ENCODE measurements at places on chromosomes 4 and X.

DNA sequence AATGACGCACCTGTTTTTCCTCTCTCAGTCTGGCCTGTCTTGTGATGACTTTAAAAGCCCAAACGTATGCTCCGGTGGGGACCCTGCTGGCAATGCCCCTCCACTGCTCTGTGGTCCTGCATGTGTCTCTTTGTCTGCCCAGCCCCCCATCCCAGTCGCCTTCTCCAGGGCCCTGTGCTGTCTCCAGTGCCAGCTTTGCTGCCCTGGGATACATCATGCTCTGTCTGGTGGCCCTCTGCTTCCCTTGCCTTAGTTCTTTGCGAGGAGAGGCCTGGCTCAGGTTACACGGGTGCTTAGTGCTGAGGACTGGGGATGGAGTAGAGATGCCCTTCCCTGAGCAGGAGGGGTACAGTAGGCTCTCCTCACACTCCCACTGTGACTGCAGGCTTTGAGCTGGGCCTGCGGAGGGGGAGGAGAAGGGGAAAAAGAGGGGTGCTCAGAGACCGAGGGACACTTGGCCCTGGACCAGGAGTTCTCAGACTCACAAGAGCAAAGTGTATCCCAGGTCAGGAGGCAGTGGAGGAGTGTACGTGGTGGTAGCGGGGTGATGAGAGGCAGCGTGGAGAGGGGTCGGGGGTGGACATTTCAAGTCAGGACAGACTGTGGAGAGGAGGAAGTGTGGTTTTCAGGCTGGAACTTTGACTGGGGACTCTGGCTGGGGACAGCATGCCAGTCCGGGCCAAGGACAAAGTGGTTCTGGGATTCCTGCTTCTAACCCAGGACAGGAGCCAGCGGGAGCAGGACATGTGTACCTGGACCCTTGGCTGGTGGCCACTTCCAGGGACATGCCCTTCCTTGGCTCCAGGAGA lies 2.8 kb downstream of the APLN start:
- no peak for DNase-seq

GRCh38 chr4:57494821-57495220 lies 384.6 kb upstream of the IGFBP7 start:
- no peak for DNase-seq

GRCh38 chr4:3792813-3793212 lies 26.6 kb downstream of the ADRA2C start:
- no peak for DNase-seq

DNA sequence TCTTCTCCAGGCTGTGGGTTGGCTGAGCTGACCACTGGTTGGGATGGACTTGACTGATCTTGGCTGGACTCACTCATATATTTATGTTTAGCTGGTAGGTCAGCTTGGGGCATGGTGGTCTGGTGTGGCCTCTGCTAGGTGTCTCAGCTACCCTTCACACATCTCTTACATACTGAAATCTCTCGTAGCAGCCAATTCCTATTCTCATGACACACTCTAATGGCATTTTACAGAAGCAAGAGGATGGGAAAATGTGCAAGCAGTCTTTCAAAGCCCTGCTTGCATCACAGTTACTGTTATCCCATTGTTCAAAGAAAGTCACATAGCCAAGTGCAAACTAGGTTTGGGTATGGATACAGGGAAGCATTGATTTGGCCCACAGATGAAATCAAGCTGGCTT lies 55.5 kb upstream of the PCDH18 start:
- no peak for DNase-seq

DNA sequence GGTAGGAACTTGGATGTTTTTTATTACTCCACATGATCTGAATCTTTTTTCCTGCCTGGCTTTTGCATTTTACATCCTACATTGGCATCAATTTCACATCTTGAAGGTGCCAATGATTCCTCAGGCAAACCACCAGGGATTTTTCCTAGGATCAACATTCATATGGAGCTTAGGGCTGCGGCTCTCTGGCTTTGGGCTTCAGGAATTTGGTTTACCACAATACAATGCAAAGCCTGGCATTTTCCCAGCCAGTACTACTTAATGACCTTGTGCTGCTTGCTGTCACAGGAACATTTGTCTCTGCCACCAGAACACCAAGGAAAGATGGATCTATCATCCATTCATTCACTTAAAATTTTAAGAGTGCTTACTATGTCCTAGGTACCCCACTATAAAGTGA lies 180.7 kb downstream of the PDGFC start:
- no peak for DNase-seq

DNA sequence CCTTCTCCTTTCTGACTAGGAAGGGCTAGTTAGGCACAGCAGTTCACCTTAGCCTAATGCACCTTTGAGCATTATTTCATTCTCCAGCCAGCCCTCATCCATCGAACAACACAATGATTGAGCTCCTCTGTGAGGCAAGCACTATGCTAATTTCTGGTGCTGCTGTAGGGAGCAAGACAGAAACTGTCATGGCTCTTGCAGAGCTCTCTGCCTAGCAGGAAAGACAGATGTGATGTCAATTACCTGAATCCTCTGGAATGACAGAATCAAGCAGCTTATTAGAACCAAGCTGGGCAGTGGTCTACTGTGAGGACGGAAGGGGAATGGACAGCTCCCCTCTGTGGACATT lies 256.1 kb upstream of the NOCT start:
- no peak for DNase-seq

DNA sequence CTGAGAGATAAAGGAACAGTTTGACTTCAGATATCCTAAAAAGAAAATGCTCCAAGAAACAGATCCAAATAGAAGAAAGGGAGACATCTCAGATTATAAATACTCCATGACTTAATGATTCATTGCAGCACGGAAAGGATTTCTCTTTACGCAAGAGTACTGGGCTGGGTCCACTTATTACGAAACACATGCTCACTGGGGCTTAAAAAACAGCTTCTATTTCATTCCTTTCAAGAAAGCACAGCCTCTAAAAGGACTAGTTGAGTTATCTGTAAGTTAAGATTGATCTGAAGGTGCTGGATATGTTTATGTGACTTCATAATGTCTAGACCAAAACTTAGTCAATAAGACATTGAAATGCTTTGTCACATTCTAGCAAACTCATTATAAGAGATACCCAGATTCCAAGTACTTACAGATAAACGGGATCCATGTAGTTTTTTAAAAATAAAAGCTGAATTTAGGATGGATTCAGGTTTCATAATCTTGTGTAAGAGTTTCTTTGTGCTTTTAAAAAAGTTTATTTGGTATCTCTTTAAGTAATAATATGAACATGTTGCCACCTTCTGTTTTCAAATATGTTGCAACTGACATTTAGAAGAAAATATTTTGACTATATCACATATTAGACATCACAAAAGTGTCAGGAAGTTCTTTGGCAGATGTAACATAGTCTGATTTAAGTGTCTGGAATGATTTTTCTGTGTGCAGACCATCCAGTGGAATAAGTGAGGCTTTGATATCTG lies 109.5 kb upstream of the MYOZ2 start:
- no peak for DNase-seq

- no peak for DNase-seq
Measured at GRCh38 chr4:24730256-24731001, 64.9 kb upstream of the SOD3 start.

GRCh38 chrX:63739885-63740284 lies 45.1 kb downstream of the ARHGEF9 start:
- no peak for DNase-seq

GRCh38 chr4:73434311-73434710 lies 1.7 kb upstream of the AFP start:
- DNase-seq, result no peak

DNA sequence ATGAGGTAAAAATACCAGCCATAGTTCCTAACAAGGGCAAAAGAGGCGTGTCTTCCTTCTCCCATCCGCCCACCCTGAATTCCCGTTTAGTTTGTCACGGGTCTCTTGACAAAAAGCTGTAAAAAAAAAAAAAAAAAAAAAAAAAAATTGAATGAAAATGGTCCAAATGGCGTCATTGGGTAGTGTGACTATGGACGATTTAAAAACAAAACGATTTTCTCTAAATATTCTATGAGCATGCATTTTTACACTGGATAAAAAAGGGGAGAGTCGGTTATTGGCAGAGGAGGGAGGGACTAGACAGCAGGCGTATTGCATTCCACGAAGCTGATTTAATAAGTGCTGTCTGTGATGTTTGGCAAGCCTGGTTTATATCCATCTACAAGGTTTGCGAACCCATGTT lies at the start of gene FAM133A:
Gene FAM133A, plus strand, starts transcription at position 338 of the 403 bp plus-strand sequence. CDS start 35,214 bp downstream, outside the sequence.
- no peak for DNase-seq

All from stimulated activated CD4-positive, alpha-beta T cell treated with anti-CD3 and anti-CD28 coated beads, Interleukin-15, amount 100 ng/mL, for 24 hours (primary cell).